IgD-negative memory B cell (primary cell): ENCODE measurements at places on chromosomes 6 and 20. TPM values are rescaled to one million over a fixed set of nuclear protein-coding genes. Genes with fewer than 3 reads are reported as not detected.

Gene ETV7
- 5.1 TPM for polyA plus RNA-seq

Gene GFRA4
- polyA plus RNA-seq = not detected

Gene SCUBE3
- polyA plus RNA-seq = 0.09 TPM

Gene NOTCH4
- 4.9 TPM for polyA plus RNA-seq

Gene FAM217B
- polyA plus RNA-seq = 24.9 TPM

Gene HLA-DPA1
- polyA plus RNA-seq = 2,568 TPM

Gene MYT1
- not detected for polyA plus RNA-seq
